ENCODE measurements at places on chromosomes 5 and 9.

GRCh38 chr9:115146581-115147021 lies 28.6 kb upstream of the TNC start:
- DNase-seq = no peak

GRCh38 chr5:119373449-119373858 lies 17.6 kb downstream of the TNFAIP8 start:
- DNase-seq = no peak

GRCh38 chr5:1318659-1319251 lies 23.9 kb upstream of the TERT start:
- DNase-seq = no peak

GRCh38 chr5:56313004-56313531 lies 79.9 kb upstream of the ANKRD55 start:
- DNase-seq = no peak

GRCh38 chr5:55411876-55412275 lies 104.1 kb downstream of the MTREX start:
- no peak for DNase-seq

DNA sequence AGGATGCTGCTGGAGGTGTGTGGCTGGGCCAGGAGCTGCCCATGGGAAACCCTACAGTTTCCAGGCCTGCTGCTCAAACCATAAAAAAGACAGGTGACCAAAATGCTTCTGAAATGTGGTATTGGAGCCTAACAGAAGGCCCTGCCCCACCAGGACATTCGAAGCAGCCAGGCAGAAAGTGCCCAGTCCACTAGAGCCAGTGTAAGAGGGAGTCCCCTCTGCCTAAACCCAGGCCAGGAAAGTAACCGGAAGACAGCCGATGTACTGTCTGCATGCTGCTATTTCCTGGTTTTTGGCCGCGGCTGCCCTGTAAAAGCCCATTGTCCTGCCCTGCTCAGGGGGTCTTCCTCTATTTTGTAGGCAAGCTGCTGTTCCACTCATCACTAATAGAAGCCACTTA lies 150.7 kb upstream of the IRX2 start:
- DNase-seq = no peak

DNA sequence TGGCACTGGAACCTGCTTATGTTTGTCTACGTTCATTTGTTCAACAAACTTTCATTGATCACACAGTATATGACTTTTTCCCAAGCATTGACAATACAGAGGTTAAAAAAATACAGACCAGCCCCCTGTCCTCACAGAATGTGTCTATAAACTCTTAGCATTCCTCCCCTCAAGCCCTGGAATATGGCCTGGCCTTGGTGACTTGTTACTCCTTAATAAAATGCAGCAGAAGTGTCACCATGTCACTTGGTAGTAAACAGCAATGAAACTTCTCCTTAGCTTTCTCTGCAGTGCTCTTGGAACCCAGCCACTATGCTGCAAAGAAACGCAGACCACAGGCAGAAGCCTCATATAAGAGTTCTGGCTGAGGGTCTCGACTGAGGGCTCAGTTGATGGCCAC lies 19.1 kb upstream of the SLC1A3 start:
- DNase-seq = no peak

DNA sequence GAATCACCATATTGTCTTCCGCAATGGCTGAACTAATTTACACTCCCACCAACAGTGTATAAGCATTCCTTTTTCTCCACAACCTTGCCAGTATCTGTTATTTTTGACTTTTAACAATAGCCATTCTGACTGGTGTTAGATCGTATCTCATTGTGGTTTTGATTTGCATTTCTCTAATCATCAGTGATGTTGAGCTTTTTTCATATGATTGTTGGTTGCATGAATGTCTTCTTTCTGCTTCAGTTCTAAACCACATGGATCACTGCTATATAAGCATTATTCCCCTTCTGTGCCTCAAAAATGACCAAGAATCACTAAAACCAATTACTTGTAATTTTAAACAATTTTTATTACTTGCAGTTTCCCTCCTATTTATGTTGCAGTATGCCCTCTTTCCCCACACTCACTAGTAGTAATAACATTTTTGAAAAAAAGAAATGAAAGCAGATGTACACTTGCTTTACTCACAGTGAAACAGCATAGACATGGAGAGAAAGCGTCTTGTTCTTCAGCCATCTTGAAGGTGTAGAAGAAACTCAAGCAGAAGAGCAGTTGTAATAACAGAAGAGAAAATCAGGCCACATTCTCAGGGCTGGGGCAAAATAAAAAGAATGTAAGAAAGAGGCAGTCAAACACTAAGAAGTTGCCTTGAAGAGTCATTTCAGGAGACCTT lies 4.5 kb upstream of the TMEM252 start:
- no peak for DNase-seq

- no peak for DNase-seq
Observed at GRCh38 chr5:31007672-31008071, 185.8 kb upstream of the CDH6 start.

DNA sequence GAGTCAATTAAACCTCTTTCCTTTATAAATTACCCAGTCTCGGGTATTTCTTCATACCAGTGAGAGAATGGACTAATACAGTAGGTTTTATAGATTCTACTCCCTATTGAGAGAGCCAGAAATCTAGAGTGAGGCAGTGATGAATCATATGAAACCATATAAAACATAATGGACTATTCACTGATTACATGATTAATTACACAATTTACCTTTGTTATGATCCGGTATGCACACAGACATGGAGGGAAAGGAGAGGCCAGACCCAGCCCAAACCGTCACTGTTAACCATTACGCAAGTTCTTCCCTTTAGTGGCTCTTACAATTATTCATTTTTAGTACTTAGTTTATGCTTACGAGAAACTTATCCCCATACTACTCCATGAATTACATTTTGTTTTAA lies 205.0 kb downstream of the DNAH5 start:
- no peak for DNase-seq

GRCh38 chr9:134385915-134386314 lies 59.7 kb downstream of the RXRA start:
- DNase-seq = no peak

DNA sequence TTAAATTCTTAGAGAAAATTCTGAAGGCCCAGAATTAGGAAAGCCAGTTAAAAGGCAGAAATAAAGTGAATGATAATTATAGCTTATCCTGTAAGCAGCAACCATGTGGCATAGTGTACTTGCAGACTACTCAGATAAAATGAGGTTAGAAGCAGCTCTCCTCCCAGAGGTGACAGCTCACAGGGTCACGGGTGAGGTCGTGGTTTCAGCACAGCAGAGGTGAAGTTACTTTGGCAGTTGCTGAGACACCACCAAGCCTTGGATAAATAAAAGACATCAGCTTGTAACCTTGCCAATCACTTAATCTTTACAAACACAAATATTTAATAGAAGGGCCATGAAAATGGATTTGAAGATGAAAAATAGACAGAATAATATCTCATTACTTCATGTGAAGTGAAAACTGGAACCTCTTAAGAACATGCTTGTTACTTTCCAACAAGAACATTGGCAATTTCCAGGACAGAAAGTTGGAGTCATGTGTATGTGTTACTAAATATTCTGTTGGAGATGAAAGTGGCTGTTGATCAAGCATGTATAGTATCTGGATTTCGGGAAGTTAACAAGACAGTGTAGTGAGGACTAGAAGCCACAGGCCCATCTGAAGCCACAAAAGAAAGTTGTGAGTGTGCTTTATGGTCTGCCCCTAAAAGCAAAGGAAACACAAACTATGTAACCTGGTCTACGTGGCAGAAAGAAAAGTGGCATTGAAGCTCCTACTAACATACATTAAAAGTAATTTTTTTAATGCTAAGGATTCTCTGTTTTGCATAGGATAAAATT lies 134.4 kb downstream of the ERCC6L2 start:
- no peak for DNase-seq

DNA sequence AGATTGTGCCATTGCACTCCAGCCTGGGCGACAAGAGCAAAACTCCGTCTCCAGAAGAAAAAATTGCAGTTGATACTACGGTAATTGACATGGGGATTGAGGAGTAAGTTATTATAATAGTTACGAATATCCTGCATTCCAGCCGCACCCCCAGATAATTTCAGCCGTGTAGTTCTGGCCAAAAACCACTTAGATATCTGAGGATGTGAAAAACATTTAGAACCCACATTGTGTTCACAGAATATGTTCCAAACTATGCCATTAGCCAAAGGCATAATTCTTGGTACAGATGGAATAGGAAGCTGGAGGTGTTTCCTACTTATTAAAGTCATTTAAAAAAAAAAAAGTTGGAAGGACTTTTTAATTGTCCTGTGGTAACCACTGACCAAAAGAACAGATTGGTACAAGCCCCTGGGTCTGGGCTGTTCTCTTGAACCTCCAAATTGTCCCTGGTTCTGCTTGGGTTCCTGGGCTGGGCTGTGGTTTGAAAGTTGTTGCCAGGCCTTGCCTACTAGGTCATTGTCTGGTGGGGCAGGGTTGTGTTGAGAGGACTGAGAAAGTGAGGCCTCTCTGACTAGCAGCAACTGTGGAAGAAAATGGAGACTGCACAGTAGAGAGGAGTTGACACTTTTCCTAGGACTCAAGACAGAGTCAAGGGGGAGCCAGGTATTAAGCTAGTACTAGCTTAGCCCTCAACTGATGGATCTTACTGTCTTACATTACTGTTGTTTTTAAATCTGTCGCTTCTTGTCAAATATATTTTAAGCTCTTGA lies 198.8 kb downstream of the NR3C1 start:
- DNase-seq = no peak

GRCh38 chr9:100720922-100721321 lies 143.0 kb downstream of the CAVIN4 start:
- DNase-seq = no peak

GRCh38 chr9:13900449-13900848 lies 413.5 kb downstream of the NFIB start:
- no peak for DNase-seq

GRCh38 chr5:145960166-145960565 lies 23.8 kb downstream of the SH3RF2 start:
- DNase-seq = no peak

- no peak for DNase-seq
Observed at GRCh38 chr5:26339576-26339975, 698.8 kb downstream of the CDH9 start.
